ENCODE measurements at places on chromosomes 16 and 17. TPM values are rescaled to one million over a fixed set of nuclear protein-coding genes. Genes with fewer than 3 reads are reported as not detected.

TOB1 gene
- 36.1 TPM for polyA plus RNA-seq

SLC13A2 gene
- polyA plus RNA-seq = 12.2 TPM

MRC2 gene
- 52.6 TPM for polyA plus RNA-seq

GRCh38 chr16:30984669-30985400, at the start of gene HSD3B7:
Gene HSD3B7 (plus strand): TSS chr16:30985207. CDS start chr16:30985659, 452 bp downstream.
- peak; percentile 59 for DNase-seq

DRC7 gene
- polyA plus RNA-seq = 2.4 TPM

MRPL45 gene
- 61.9 TPM for polyA plus RNA-seq

- DNase-seq = no peak
These were observed 3.5 kb upstream of the LASP1NB start for GRCh38 chr17:38921756-38922411.

DNA sequence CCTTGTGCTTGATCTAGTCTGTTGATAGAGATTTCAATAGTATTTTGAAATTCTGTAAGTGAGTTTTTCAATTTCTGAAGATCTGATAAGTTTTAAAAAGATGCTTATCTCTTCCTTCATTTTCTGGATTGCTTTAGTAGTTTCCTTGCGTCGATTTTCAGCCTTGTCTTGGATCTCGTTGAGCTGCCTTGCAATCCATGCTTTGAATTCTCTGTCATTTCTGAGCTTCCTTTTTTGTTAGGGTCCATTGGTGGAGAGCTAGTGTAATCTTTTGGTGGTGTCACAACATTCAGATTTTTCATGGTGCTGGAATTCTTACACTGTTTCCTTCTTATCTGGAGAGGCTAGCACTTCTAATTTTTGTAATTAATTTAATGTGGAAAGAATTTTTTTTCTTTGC, 61.1 kb downstream of the SLFN11 start:
- no peak for DNase-seq

PPP1R27 gene
- 0.45 TPM for polyA plus RNA-seq

ALDOA gene
- polyA plus RNA-seq = 472 TPM

DNA sequence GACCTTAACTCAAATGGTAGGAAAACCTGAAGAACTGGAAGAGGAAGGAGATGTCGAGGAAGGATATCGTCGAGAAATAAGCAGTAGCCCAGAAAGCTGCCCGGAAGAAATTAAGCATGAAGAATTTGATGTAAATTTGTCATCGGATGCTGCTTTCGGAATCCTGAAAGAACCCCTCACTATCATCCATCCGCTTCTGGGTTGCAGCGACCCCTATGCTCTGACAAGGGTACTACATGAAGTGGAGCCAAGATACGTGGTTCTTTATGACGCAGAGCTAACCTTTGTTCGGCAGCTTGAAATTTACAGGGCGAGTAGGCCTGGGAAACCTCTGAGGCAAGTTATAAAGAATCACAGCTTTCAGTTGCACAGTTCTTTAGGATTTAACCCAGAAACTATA, 15.5 kb downstream of the ERCC4 start:
- DNase-seq = no peak

- no peak for DNase-seq
These were observed 82.1 kb downstream of the CCT6B start for GRCh38 chr17:34879146-34879545.

- DNase-seq = no peak
These were observed 119.2 kb upstream of the CCL2 start for GRCh38 chr17:34135841-34136240.

DNA sequence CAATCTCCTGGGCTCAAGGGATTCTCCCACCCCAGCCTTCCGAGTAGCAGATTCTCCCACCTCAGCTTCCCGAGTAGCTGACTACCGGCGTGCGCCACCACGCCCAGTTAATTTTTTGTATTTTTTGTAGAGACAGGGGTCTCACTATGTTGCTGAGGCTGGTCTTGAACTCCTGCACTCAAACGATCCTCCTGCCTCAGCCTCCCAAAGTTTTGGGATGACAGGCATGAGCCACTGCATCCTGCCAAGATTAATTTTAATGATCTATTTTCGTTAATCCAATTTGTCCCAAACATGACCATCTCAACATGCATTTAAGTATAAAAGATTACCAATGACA, 1.2 kb downstream of the ZC3H7A start:
- no peak for DNase-seq

C17orf58 gene
- polyA plus RNA-seq = 20.0 TPM

BCL6B gene
- 25.2 TPM for polyA plus RNA-seq

- no peak for DNase-seq
These were observed 1.7 kb downstream of the ZNF469 start for GRCh38 chr16:88384222-88385111.

DNA sequence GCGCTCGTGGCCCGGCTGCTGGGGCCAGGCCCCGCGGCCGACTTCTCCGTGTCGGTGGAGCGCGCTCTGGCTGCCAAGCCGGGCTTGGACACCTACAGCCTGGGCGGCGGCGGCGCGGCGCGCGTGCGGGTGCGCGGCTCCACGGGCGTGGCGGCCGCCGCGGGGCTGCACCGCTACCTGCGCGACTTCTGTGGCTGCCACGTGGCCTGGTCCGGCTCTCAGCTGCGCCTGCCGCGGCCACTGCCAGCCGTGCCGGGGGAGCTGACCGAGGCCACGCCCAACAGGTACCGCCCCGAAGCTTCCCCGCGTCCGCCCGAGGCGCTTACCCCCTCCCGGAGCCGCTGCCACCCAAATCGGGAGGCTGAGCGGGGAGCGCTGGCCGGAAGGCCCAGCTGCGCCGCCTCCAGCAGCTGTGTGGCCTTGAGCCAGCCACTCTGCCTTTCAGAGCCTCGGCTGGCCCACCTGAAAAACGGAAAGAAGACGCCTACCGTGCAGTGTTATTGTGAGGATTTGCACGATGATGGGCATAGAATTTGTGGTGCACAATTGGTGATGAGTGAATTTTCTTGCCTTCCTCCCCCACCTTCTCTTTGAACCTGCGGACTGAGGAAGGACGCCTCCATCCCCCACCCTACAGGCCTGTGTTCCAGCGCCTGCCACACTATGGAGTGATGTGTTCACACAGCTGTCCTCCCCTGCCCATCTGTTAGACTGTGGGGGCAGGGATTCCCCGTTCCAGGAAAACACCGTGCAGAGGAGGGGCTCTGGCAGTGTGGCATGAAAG, 523 bp downstream of the NAGLU start:
- no peak for DNase-seq

KRTAP4-6 gene
- not detected for polyA plus RNA-seq

GRCh38 chr16:66275775-66276428, 90.6 kb upstream of the CDH5 start:
- no peak for DNase-seq

LDHD gene
- polyA plus RNA-seq = 6.8 TPM

DNA sequence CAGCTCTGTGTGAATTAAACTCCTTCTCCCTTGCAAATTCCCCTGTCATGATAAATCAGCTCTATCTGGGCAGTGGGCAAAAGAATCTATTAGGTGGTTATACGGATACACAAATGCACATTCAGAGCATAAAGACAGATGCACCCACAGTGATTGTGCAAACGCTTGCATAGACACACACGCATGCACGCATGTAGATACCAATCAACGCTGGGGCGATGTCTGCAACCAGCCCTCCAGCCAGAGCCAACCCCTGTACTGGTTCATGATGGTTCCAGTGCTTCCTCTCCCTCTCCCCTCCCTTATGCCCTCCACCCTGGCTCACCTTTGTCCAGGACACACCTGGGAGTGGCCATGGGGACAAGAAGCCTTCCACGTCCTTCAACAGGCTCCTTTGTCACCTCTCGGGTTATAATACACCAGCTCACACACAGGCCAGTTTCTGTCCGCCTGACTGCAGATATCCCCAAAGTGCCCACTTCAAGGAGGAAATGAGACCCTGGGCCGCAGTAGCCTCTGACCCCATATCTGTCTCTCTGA, 33.1 kb upstream of the SNN start:
- DNase-seq = no peak

C17orf78 gene
- 0.23 TPM for polyA plus RNA-seq

ODF4 gene
- not detected for polyA plus RNA-seq

DNA sequence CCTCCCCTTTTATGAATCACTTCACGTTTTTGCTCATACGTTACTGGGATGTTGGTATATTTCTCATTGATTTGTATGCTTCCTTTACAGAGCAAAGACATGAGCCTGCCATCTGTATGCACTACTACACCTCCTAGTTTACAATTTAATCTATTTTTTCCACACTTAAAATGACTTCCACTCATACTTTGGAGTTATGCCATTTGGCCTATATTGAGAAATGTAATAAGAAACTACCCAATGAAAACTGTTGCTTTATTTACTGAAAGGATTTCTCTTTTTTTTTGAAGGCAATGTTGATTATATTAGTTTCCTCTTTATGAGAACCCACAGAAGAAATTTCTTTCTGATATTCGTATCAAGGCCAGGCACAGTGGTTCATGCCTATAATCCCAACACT, 43.1 kb downstream of the DUSP14 start:
- DNase-seq = no peak

GRCh38 chr16:50876263-50876662, 134.4 kb downstream of the CYLD start:
- no peak for DNase-seq

ZDHHC7 gene
- polyA plus RNA-seq = 50.8 TPM

CCL4L2 gene
- 1.7 TPM for polyA plus RNA-seq

DNAI2 gene
- polyA plus RNA-seq = 0.22 TPM

CFAP97D1 gene
- polyA plus RNA-seq = not detected

TBC1D28 gene
- not detected for polyA plus RNA-seq

KRT20 gene
- 0.19 TPM for polyA plus RNA-seq

SLC5A2 gene
- 39.0 TPM for polyA plus RNA-seq

DNA sequence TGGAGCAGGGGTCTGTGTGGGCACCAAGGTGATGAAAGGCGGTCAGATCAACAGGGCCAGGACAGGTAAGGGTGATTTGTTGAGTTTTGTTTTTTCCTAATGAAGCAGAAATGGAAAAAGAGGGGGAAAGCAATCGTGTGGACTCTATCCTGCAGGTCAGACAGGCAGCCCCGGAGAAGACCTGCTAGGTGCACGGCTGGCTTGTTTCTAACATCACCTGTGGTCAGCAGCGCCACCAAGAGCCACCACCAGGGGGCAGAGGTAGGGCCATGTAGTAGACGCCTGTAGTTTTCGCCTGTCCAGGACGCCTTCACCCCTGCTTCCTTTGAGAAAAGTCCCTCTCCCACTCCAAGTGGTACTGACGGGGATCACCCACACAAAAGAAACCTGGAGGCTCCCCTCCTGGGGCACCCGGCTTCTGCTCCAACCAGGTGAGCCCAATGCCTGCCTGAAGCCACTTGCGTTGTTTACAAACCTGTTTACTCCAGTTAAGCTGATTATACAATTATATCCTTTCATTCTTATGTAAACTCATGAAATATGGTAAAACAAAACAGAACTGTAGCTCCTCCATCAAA, 54.2 kb upstream of the SEC14L1 start:
- no peak for DNase-seq

DNA sequence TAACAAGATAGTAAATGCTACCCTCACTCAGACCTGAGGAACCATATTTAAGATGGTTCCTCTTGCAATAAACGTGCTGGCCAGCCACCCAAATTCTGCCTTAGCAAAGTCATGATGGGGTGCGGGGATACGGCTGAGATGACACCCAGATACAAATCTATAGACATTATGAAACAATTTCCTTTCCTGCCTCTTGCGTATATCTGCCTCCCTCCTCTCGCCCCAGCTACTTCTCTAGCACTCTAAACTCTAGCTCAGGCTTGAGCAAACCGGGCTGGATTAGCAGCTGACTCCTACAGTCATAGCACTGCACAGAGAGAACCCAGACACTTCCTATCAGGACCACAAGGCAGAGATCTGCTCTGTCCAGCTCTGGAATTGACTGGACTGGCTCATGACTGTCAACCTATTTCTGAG, 22.3 kb downstream of the CD300LF start:
- no peak for DNase-seq

APOBR gene
- 0.92 TPM for polyA plus RNA-seq

DNA sequence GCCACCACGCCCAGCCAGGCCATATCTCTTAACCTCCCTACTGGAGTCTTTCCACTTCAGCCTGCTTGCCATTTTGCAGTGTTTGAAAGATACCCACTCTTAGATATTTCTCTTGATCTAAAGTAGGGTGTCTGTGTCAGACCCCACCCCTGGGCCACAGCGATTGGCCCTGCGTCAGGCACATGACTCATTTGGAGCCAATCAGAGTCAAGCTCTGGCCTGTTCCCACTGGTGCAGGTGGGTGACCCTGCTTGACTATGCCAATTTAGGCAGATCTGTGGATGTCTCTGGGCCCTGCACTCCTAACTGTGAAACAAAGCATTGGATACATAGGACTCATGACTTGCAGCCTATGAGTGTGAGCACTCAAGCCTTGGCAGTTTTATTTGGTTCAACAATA, 27.6 kb downstream of the FOXL1 start:
- no peak for DNase-seq

GRCh38 chr17:36940313-36941264, 3.3 kb downstream of the LHX1 start:
- DNase-seq = no peak

DNA sequence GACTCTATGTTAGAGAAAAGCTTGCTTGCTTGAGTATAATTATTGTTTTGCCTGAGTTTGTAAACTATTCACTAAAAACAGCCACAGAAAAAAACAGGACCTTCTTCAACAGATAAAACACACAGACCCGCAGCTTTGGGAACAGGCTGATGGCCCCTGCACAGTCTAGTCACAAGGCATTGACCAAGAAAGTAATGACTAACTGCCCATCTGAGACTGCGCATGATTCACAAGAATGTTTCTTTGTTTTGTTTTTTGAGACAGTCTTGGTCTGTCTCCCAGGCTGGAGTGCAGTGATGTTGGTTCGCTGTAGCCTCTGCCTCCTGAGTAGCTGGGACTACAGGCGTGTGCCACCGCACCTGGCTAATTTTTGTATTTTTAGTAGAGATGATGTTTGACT, 2.8 kb upstream of the ZKSCAN2 start:
- DNase-seq = no peak

DNA sequence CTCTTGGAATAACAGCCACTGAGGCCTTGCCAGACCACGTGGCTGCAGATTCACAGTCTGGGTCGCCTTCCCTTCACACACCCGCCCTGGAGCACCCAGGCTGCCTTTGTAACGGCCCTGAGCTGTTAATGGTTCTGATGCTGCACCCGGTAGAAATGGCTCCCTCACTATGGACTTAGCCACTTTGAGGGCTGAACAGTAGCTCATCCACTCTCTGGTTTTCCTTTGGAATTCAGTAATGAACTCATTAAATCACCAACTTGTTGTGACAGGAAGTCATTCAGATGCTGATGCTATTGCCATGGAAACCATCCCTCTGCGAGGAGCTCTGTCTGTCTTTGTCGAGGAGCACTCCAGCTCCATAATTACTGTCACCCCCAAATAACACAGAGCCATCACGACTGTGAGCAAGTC, 59.2 kb downstream of the CDK5R1 start:
- DNase-seq = no peak

- no peak for DNase-seq
These were observed 35.8 kb upstream of the ABCA9 start for GRCh38 chr17:69096541-69096940.
